CD4-positive, alpha-beta T cell treated with Interleukin-1 beta for 1 hour (primary cell): ENCODE measurements at places on chromosomes 7 and 10.

DNA sequence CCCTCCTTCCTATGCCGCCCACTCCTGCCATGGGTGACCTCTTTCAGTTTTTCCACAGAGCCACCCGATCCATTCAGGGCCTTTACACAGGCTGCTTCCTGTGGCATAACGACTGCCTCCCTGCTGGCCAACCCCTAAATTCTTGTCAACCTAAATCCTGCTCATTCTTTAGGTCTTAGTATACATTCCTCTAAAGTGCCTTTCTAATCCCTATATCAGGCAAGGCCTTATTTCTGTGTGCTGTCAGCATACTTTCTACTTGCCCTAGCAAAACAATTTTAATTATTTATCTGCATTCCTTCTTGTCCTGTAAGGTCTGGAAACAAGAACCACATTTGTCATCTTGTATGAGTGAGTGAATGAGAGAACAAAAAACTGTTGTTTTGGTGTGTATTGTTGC, 132.4 kb downstream of the DNAH11 start:
- no peak for DNase-seq

GRCh38 chr7:16816824-16817223, 12.0 kb upstream of the AGR2 start:
- no peak for DNase-seq

GRCh38 chr7:80895056-80895455, 23.8 kb downstream of the SEMA3C start:
- no peak for DNase-seq

GRCh38 chr10:22737587-22737986, 23.2 kb upstream of the PIP4K2A start:
- no peak for DNase-seq

DNA sequence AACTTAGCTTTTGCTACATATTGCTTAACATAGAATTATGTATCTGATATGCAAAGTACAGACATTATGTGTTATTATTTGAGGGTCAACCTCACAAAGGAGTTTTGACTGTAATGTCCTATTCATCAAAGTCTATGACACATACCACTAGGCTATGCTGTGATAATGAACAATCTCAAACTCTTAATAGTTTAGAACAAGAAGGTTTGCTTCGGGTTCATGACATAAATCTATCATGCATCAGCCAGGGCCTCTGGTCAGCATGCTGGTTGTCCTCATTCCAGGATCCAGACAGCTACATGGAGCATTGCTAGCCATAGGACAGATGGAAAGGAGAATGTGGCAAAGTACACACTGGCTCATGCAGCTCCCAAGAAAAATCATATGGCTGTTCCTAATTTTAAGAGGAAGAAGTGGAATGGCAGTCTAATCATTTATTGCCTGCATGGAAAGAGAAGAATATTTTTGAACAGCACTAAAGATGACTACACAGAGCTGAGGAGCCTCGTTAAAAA, 332.1 kb downstream of the GPR158 start:
- DNase-seq = no peak

DNA sequence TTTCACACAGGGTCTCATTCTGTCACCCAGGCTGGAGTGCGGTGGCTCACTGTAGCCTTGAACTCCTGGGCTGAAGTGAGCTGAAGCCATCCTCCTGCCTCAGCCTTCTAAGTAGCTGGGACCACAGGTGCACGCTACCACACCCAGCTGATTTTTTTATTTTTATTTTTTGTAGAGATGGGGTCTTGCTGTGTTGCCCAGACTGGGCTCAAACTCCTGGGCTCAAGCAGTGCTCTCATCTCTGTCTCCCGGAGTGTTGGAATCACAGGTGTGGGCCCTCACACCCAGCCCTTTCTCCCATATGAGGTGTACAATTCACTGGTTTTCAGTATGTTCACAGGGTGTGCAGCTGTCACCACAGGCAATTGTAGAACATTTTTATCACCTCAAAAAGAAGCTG, 5.2 kb downstream of the INPP5A start:
- no peak for DNase-seq

DNA sequence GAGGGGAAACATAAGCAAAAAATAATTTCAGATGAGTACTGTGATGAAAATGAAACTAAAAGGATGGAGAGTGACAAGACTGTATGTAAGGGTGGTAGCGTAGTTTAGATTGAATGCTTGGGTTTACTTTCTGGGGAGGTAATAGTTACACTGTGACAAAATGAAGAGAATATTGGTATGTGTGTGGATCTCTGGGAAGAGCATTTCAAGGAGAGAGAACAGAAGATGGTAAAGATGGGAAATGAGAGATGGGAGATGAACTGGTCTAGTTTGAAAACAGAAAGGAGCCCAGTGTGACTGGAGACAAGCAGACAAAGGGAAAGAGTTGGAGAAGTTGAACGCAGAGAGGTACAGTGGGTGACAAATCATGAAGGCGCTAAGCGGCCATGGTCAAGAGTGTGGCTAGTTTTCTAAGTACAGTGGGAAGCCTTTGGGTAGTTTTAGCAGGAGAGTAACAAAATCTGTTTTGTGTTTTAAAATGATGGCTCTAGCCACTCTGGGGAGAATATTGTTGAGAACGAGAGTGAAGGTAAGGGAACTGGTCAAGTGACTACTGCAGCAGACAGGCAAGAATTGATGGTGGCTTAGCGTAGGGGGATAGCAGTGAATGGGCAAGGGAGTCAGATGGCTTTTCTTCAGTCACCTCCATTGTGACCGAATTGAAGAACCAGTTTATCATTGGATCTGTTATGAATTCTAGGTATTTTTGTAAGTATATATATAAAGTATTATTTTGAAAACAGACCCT, 22.6 kb downstream of the PALS2 start:
- no peak for DNase-seq

- DNase-seq = no peak
Measured at GRCh38 chr10:15262036-15262713, 93.7 kb upstream of the NMT2 start.

DNA sequence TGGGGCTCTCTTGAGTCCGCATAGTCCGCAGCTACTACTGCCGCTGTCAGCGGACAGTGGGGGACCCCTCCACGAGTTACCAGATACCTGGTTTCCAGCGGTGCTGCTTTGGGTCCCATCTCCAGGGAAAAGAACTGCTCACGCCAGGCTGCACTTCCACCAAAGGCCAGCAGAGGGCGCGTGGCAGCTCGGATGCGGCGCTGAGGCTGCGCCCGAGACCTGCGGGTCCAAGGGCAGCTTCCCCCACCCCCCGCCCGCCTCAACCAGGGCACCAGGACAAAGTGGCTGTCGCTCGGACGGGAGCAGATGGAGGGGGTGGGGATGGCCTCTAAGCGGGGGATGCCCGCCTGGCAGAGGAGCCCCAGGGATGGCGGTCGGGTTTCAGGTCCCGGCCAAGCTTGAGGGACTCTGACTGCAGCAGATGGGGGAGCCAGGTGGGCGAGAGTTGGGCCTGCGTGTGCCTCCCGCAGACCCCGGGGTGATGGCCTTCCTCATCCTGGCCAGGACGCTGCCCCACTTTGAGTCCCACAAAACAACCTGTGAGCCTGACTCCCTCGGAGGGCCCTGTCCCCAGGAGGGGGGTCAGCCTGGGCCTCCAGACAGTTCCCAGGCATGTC, 23.8 kb upstream of the ZNF735 start:
- DNase-seq = peak; percentile 37

- DNase-seq = peak; percentile 55
Measured at GRCh38 chr10:17238445-17239291, 10.6 kb downstream of the VIM start.

DNA sequence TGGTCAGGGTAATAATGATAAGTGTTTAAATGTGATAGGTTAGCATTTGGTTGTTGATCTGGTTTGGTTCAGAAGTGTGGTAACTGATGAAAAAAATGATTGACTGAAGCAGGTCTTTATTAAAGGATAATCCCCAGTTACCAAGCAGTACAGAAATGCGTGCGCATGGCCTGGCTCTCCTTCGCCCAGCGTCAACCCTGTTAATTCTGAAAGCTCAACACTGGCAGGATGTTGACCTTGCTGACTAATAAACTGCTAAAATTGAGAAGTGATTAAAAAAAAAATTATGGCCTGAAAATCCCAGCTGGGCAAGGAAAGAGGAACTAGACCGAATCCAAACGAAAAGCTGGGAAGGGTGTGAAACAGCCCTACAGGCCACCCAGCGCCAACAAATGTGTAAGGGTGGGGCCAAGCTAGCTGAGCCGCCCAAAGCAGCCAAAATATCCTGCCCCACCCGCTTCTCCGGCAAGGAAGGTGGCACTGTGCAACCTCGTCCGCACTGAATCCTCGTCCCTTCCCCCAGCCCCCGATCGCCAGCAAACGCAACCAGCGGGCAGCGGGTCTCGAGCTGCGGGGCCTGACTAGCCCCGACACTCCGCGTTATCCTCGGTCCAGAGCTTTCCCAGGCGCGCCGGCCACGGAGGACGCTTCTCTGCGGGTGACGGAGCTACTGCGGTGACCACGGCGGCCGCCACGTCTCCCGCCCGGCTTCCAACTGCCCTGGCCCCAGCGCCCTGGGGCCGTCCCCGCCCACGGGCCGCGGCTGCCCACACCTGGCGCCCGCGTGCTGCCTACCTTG, 561 bp downstream of the SHTN1 start:
- DNase-seq = peak; percentile 19

GRCh38 chr10:99292159-99292558, 37.0 kb upstream of the CNNM1 start:
- no peak for DNase-seq

GRCh38 chr10:1406132-1406966, 331.0 kb downstream of the ADARB2 start:
- no peak for DNase-seq

GRCh38 chr7:81294897-81295515, 376.2 kb upstream of the SEMA3C start:
- DNase-seq = no peak

DNA sequence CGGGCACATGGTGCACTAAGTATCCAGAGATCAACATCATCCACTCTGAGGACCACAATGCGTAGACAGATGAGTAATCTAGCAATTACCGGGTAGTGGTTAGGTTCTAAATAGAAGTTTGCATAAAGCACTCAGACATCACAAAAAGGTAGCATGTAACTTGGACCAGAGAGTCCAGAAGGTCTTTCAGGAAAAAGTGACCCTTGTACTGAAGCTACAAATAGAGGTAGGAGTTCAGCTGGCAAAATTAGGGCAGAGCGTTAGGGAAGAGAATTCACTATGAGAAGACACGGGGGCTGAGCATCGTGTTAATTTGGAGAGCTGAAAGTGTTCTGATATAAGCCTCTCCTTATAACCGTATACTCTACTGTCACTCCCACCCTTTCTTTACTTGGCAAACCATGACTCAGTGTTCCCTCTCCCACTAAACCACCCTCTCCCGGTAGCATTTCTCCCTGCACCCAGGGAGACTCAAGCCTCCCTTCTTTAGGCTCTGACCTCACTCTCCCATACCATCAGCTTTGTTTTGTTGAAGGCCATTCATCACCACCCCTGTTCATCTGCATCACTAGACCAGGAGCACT, 222.2 kb upstream of the FZD1 start:
- no peak for DNase-seq

DNA sequence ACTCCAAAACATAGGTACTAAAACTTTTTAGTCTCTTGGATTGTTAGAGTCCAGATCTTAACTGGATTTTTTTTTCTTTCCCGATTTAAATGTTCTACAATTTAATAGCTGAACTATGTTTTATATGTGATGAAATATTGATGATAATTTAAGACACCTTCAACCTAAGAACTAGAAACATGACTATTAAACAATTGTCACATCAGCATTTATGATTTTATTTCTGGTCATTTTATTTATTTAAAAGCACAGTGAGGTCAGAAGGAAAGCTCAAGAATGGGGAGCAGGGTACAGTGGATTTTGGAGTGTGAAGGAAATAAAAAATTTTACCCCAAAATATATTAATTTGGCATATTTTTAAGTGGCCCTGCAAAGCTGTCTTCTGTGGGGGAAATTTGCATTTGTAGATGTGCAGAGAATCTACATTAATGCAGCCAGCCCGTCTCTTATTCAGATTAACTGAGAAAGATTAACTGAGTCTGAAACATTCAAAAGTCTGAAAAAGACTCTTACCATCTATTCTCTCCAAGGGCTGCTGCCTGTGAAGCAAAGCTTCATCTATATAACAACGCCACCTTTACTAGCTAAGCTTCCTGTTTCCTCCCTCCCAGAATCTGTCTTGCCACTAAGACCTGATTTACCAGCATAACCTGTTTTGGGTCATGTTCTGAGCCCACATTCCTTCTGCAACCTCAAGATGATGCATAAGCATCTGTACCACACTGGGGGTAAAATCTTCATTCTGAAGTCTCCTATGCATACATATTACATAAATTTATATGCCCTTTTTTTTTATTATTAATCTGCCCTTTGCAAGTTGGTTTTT, 86.4 kb downstream of the TMEM106B start:
- no peak for DNase-seq

DNA sequence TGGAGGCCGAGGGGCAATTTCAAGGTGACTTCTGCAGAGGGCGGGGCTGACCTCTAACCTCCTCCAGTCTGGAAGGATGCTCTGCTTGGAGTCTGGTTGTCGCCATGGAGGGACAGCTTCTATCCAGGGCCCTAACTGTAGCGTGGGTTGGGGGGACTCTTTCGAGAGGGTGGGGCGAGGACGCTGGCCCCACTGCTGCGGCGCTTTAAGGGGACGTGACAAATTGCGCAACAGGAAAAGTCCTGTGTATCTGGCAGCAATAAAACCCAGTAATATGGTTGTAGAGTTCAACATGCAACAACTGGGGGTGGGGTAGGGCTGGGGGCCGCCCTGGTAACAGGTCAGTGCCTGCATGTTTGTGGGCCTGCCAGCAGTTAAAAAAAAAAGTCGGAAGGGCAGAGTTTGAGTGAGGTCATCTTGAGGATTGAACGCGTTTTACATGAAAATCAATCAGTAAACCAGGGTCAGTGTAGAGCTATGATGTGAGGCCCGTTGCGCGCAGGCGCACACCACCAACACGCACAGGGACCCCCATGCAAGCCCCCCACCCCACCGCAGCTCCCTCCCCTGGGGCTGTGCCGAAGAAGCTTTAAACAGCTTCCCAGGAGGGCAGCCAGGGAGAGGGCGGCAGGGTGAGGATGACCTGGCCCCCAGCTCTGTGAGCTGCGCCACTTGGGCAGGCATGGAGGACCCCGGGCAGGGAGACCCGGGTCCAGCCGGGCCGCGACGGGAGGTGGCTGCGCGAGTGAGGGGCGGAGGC, 4.3 kb downstream of the SHH start:
- DNase-seq = no peak

DNA sequence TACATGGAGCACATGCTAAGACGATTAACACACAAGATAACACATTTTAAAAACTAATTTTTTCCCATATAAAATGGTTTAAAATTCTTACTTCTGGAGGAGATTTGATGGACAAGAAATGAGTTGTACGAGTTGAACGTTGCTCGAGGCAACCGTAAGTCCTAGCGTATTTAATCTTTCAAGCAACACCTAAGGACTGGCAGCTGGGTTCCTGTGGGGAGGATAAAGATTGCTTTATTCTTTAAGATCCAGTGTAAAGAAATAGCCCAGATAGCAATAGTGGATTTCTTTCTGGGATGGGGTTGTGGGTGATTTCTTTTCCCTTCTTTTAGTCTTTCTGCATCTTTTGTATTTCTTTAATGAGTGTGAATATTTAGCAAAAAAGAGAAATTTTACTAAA, 9.8 kb downstream of the TBXAS1 start:
- no peak for DNase-seq
